ENCODE measurements at places on chromosomes 2 and 18. TPM values are rescaled to one million over a fixed set of nuclear protein-coding genes. Genes with fewer than 3 reads are reported as not detected.

PROM2 gene
- 53.7 TPM for total RNA-seq

PROKR1 gene
- not detected for total RNA-seq

SGPP2 gene
- 16.4 TPM for total RNA-seq

TANC1 gene
- total RNA-seq: 34.1 TPM

PSMA8 gene
- total RNA-seq: not detected

GKN2 gene
- total RNA-seq: not detected

SLC9A2 gene
- 0.07 TPM for total RNA-seq

ZNF514 gene
- total RNA-seq: 4.8 TPM

ERFE gene
- 2.0 TPM for total RNA-seq

HOXD11 gene
- total RNA-seq: not detected

HRH4 gene
- 0.07 TPM for total RNA-seq

SIX3 gene
- not detected for total RNA-seq

PPM1B gene
- total RNA-seq: 9.6 TPM

DES gene
- not detected for total RNA-seq
